GM12892 (cell line): ENCODE measurements at places on chromosomes 16 and 17.

DNA sequence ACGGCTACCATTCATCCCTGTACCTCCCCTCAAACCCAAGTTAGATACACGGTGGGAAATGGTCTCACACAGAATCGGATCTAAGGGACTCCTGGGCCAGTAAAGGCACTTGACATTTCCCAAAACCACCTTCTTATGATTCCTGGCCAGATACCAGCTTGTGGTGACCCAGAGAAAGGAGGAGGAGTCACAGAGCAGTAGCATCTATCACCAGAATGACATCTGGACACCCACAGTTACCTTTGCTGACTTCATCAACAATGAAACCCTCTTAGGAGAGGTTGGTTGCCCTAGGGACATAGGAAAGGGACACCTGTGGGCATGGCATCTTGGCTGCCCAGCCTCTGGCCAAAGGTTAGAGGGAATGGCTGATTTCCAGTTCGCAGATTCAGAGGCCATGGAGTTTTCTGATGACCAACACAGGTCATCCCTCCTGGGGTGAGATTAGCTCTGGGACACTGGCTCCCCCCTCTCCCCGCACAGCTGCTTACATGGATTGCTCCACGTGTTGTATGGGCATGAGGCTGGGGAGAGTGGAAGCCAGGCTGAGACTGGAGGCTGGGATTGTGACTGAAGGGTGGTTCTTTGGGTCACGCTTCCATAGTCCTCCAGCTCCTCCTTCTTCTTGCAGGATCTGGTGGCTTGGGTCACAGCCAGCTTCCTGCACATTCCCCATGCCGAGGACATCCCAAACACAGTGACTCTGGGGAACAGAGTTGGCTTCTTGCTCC lies 1.4 kb upstream of the AOC3 start:
- no peak for DNase-seq

DNA sequence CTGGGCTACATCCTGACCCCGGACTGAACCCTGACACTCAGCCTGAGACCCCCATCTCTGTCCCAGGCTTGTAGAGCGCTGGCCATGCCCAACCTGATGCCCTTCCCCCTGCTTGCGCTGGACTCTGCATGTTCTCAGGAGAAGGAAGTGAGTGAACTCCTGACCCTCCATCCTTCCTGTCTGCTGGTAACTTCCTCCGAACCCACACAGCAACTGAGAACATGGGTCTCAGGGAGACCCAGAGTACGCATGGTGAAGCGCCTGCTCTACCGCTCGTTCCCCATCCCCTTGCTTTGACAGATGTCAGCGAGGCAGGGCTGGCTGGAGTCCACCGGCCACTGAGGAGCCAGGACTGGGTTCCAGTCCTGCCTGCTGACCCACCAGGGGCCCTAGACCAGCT lies 6.1 kb downstream of the CAMKK1 start:
- DNase-seq = no peak

GRCh38 chr17:78324391-78325075 lies 35.3 kb downstream of the SOCS3 start:
- DNase-seq = no peak

DNA sequence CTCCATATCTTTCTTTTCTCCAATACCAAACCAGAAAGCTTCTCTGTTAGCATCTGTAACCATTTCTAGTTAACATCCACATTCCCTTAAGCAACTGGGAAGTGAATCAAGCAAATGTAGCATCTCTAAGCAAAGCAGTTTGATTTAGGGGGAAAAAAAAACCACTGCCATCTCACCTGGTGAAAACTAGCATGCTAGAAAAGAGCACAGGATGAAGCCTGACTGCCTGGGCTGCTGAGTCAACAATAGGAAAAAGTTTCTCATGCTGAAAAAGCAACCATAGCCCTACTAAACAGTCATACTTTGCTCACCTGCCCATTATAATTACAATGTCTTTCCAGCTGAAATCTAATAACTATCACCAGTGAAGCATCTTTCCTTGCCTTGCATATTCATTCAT lies 139.3 kb downstream of the ANKFN1 start:
- no peak for DNase-seq

DNA sequence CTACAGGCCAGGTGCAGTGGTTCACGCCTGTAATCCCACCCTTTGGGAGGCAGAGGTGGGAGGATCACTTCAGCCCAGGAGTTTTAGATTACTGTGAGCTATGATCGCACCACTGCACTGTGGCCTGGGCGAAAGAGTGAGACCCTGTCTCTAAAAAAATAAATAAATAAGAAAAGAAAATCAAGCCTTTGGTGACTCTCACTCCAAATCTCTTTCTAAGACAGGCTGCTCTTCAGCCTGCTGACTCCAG lies 976 bp downstream of the ABCC3 start:
- no peak for DNase-seq

DNA sequence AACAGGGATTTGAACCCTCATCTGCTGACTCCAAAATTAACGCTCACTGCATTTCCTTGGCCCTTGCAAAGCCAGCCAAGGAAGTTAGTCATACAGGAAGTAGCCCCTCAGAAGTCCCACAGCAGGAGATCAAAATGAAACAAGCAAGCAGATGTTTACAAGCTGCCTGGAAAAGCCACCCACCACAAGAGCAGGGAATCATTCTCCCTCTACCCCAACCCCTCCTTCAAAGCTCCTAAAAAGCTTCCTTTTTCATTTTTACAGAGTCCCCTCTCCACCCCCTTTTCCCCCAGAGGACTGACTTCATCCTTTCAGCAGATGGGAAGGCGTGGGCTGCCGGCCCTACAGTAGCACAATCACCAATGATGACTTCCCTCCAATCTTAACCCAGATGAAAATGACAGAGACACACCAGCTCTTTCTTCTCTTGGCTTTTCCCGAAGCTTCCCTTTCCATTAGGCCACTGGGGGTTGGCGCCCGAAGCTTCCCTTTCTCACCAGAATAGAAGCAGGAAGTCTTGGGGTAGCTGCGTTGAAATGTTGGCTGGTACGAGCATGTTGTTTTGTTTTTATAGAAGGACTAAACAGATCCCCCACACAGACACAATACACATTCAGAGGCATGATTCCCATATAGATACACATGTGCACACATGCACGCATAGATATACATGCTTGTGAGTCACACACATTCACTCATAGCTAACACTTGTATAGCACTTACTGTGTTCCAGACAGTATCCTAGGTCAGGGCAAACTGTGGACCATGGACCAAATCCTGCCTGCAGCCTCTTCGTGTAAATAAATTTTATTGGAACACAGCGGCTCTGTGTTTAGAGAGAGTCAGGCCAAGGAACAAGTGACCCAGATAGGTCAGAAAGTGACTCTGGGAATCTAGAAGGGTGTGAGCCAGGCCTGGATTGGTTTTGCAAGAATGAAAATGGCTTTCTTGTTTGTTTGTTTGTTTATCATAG lies 17.4 kb downstream of the ITPRIPL2 start:
- no peak for DNase-seq

- DNase-seq = no peak
These were observed 7.8 kb downstream of the CTF1 start for GRCh38 chr16:30904114-30904780.

GRCh38 chr17:79721993-79722671 lies 8.6 kb upstream of the ENPP7 start:
- no peak for DNase-seq

DNA sequence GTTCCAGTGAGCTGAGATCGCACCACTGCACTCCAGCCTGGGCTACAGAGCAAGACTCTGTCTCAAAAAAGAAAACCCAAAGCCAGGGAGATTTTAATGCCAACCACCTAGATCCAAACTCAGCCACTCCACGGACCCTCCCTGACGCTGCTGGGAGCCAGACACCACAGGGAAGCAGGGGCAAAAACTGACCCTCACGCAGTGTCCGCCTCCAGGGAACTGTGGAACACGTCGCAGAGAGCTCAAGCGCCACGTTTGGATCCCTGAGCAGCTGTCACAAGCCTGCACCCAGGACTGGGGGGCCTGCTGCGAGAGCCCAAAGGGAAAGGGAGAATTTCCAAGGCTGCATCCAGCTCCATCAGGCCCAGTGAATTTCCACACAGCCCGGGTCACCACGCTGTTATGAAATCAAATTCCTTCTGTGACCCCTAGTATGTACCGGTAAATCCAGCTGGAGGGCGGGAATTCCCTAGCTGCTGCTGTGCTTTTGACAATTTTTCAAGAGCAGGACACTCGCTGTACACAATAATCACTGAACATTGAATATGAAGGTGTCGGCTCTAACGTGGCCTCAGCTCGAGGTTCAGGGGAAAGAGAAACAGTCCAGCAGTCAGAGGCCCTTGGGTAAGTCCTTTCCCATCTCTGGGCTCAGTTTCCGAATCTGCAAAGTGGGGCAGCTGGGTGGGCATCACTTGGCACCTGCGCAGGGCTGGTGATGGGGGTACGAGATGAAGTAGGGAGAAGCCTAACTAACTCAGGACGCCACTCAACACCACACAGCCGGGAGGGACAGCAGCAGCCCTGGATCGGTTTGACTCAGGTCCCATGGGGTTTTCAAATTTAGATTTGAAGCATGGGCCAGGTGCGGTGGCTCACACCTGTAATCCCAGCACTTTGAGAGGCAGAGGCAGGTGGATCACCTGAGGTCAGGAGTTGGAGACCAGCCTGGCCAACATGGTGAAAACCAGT lies 8.6 kb downstream of the CARHSP1 start:
- DNase-seq = no peak

DNA sequence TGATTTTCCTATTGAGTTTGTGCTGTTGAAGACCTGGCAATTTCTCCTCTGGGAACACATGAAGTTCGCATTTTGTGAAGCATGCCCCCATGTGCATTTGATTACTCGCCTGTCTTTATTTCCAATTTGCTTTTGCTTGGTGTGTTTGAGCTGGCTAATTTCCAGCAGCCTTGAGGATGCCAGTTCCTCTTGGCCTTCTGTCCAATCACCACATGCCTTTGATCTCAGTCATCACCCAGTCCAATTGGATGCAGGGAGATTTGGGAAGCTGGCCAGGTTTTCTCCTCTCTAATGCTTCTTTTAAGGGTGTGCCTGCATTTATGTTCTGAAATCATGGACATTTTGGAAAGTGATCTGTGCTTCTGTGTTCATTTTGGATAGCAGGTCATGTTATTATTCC lies 3.8 kb upstream of the TMEM100 start:
- no peak for DNase-seq

GRCh38 chr17:42027590-42027889 lies 7.7 kb downstream of the NKIRAS2 start:
- no peak for DNase-seq

GRCh38 chr16:67183-67791 lies 5.1 kb downstream of the RHBDF1 start:
- DNase-seq = no peak

GRCh38 chr17:38867179-38867967 lies 2.5 kb upstream of the LASP1 start:
- no peak for DNase-seq

- DNase-seq = no peak
These were observed 159.2 kb upstream of the CDH5 start for GRCh38 chr16:66207139-66207882.

DNA sequence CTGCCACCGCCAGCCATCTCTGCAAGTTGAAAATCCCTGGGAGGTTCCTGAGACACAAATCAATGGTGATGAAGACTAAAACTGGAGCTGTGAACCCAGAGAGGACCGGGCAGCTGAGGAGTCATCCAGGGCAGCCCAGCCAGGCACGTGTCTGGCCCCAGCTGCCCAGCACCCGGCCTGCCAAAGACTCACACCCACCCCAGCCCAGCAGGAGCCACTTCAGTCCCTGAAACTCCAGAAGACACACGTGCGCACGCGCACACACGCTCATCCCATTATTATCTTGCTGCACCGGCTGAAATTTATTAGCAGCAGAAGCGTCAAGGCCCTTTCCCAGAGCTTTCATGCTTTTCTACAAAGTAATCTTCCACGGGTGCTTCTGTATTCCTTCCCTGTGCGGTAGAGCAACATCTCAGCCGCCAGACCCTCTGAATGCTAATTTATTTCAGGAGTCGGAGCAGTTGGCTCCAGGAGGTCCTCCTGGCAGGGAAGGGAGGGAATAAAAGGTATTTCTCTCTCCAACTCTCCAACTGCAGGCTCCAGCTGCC lies 59.8 kb upstream of the RBFOX3 start:
- no peak for DNase-seq

GRCh38 chr17:79167486-79167885 lies 92.9 kb downstream of the ENGASE start:
- DNase-seq = no peak

GRCh38 chr17:30238387-30239088 lies 3.0 kb upstream of the SLC6A4 start:
- DNase-seq = no peak

DNA sequence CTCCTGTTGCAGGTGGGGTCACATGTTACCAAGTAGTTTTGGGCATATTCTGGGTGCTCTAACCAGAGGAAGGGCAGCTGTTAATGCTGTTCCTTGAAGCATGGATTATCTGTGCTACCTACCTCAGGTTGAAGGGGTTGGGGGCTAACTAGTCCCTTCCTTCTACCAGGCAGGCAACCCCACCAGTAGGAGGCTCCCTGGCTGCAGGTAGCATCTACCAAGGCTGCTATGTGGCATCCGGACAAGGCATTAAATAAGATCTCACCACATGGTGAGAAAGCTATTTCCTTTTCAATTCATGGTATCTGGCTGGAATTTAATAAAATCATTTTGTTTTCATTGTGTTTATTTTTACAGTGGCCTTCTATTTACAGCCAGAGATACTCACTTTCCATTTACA lies 62.5 kb downstream of the CACNG3 start:
- no peak for DNase-seq

GRCh38 chr17:29190039-29190438 lies 9.8 kb upstream of the MYO18A start:
- no peak for DNase-seq

GRCh38 chr16:85220125-85220839 lies 108.0 kb upstream of the CIBAR2 start:
- DNase-seq = no peak

DNA sequence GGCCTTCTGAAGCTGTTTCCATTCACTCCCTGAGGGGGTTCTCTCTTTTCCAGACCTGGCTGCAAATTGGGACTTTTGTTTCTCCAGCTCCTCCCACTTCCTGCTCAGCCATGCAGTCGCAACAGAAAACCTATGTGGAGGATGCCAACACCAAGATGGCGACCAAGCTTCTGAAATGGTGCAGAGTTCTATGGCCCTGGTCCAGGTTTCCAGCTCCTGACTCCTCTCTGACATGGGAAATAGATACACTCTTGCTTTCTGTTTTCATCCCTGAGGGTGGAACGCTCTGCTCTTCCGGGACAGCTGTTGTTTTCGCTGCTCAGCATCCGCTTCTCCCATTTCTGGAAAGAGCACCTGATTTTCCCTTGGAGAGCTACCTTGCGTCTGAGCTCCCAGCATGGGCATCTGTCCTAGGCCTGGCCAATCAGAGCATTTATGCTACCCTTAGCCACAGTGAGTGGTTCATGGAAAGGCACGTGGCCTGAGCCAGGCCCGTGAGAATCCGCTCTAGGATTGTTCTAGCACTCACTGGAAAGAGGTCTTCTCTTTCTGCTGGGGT lies 8.1 kb downstream of the GPRC5B start:
- DNase-seq = no peak

DNA sequence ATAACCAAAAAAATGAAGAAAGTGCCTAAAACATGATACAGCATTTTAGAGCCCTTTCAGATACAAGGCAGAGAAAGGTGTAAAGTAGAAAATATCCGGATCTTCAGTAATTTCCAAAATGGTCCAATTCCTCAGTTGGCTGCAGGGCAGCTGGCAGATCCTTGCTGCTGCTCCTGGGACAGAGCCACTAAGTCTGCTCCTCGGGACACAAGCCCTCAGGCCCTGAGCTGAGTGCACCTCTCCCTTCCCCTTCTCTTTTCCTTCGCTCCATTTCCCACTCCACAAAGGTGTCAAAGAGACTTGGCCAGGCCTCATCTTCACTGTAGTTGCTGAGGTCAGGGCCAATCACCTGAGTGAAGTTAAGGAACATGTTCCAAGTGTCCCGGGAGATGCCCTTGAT lies 40.5 kb downstream of the DCUN1D3 start:
- no peak for DNase-seq
